ENCODE measurements at places on chromosomes 2 and 18.

- no peak for DNase-seq
Observed at GRCh38 chr2:143160732-143161707, 31.8 kb downstream of the ARHGAP15 start.

DNA sequence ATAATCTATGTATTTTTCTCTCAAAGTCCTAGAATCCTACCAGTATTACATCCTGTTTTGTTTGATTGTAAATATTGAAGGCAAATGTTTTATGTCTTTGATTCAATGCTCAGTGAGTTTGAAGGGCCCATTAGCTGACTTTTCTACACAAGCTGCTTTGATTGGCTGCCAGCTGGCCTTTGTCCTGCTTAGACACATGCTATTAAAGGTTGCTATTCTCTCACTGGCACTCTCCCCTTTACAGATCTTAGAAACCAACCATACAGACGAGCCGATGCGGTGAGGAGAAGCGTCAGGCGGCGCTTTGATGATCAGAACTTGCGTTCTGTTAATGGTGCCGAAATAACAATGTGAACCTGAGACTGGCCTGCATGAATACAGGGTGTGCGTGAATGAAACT, 69.7 kb downstream of the PRPF40A start:
- DNase-seq = peak; percentile 28

GRCh38 chr2:174781996-174782395, 17.7 kb upstream of the CHRNA1 start:
- DNase-seq = no peak

- DNase-seq = no peak
Observed at GRCh38 chr2:217331523-217332416, 471.9 kb upstream of the TNP1 start.

DNA sequence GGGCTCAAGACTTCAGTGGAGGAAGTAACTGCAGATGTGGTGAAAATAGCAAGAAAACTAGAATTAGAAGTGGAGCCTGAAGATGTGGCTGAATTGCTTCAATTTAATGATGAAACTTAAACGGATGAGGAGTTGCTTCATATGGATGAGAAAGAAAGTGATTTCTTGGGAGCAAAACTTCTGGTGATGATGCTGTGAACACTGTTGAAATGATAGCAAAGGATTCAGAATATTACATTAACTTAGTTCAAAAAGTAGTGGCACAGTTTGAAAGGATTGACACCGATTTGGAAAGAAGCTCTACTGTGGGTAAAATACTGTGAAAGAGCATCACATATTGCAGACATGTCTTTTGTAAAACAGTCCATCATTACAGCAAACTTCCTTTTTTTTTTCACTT, 638.0 kb downstream of the NYAP2 start:
- DNase-seq = no peak

Measured in GM04504 (cell line).